CD4-positive, alpha-beta T cell treated with Interleukin-1 beta for 1 hour (primary cell): ENCODE measurements at places on chromosomes 6 and 20.

- DNase-seq = no peak
These were observed 315.1 kb downstream of the UBE3D start for GRCh38 chr6:82750556-82750955.

- no peak for DNase-seq
These were observed 463.0 kb downstream of the CDKAL1 start for GRCh38 chr6:20997143-20997769.

DNA sequence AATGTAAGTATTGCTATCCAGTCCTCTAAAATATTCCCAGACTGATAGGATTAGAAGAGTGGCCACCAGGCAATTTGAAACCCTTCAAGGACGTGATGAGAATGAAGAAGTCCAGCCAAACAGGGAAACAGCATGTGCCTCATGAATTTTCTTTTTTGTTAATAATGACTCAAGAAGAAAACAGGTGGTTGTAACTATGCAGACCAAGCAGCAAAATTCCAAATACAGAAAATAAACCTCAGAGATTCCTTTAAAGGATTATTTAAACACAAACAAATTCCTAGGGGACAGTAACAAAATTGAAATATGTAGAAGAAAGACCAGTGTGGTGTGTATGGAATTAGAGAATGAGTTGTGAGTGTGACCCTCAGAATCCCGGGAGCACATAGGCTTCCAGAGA, 239.2 kb downstream of the KCNQ5 start:
- DNase-seq = no peak

GRCh38 chr6:139395891-139396301, 21.4 kb upstream of the CITED2 start:
- no peak for DNase-seq

DNA sequence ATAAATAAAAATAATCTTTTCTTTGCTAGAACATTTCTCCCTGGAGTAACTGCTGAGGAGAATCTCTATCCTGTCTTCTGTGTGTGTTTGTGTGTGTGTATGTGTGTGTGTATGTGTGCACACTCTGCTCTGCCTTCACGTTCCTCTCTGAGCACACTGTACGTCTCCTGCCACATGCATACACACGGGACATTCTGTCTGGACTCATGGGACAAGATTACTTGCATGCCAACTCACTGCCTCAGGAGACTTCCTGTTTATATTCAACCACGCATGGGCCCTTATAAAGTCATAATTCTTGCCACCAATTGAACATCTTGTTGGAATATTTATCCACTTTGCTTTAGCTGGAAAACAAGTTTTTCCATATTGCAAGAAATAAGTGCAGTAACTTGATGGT, 930.6 kb downstream of the KIF16B start:
- no peak for DNase-seq

DNA sequence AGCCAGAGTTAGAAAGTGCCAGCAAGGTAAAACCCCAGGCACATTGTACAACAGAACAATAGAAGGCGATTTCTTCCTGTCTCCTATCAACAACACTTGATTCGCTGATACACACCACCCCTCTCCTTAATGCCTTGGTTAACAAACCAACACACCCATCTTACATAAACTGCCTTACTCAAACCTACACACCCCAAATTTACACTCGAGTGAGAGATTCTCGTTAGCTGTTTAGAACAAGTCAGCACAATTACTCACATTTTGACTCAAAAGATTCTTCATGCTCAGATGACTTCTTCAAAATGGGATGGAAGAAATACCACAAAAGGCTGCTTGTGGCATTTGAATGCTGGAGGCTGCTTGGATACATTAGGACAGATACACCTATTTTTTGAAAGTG, 80.0 kb upstream of the FOXQ1 start:
- DNase-seq = no peak

DNA sequence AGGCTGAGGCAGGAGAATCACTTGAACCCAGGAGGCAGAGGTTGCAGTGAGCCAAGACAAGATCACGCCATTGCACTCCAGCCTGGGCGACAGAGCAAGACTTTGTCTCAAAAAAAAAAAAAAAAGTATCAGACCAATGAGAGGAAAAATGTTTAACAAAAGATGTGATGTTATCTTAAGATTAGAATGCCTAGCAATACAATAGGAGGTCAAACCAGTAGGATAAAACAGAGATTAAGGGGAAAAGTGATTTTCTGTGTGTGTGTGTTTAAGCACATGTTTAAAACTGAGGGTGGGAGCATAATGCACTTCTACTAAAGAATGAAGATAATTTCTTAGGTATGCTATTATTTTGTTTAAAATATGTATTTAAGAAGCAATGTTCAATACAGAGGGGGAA, 17.9 kb downstream of the COL19A1 start:
- DNase-seq = no peak

DNA sequence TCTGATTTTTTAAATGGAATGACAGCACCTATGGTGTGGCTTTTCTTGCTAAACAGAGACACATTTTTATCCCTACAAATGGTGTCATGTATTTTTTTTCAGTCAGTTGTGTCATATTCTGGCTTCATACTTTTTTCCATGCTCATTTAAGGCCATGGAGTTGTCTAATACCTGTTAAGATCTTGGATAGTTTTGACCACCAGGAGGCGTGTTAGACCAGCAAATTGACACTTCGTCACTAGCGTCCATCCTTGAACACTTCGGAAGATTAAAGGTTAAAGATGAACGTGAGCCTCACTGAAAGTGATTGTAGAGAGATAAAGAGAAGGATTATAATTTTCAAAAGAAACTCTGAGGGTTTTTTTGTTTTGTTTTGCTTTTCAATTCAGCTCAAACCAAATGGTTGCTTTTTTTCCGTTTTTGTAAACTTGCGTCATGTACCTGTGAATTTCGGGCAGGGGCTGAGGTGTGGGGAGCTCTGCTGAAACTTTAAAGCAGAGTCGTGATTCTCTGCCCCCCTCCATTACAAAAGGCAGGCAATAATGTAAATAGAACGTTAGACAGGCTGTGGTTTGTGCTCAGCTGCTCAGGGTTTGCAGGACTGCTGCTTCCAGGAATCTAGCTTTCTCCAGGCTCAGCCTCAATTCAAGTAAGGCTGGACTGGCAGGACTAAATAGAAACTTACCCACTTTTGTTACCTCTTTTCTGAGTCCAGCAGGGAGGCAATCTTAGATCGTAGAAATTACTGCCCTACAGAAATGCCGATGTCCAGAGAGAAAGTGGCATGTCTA, 245.1 kb downstream of the FOXA2 start:
- peak; percentile 14 for DNase-seq

DNA sequence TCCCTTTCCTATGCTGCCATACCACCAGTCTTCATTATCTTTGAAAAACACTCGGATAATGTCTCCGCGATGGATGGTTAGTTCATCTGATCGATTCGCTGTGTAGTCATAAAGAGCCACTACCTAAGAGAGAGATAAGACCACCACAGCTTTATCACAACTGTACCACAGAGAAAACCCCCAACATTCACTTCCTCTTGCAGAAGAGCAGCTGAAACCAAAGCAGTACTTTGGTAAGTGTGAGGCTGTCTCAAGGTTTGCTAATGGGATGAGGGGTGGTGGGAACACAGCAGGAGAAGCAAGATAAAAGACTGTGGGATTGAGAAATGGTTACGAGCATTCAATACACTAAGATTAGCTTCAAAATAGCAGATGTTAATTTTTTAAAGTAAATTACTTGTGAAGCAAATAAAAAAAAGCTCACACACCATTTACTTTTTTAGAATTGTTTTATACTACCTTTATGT, 142.1 kb downstream of the MYB start:
- DNase-seq = no peak

DNA sequence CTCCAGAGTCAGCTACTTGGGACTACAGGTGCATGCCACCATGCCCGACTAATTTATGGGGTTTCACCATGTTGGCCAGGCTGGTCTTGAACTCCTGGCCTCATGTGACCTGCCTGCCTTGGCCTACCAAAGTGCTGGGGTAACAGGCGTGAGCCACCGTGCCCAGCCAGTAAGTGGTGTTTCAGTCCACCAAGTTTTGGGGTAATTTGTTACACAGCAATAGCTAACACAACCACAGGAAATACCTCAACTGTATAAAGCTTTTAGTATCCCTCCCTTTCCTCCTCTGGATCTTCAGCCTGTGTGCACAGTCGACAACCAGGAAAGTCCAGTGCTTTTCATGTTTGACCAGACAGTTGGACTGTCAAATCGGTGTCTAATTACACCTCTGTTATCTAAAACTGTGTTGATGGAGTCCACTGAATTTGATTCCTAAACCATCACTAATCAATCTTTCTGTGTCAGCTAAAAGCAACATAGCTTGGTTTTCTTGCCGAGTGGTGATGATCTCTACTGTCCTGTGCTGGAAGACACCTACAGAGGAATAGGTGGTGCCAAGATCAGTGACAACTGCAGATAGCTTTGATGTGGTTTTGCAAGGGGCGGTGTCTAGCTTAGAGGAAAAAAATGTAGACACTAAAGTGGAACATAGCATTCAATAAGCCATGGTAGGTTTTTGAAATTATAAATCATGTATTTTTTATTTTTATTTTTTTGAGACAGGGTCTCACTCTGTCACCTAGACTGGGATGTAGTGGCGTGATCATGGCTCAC, 22.2 kb upstream of the ZBTB2 start:
- DNase-seq = peak; percentile 66

DNA sequence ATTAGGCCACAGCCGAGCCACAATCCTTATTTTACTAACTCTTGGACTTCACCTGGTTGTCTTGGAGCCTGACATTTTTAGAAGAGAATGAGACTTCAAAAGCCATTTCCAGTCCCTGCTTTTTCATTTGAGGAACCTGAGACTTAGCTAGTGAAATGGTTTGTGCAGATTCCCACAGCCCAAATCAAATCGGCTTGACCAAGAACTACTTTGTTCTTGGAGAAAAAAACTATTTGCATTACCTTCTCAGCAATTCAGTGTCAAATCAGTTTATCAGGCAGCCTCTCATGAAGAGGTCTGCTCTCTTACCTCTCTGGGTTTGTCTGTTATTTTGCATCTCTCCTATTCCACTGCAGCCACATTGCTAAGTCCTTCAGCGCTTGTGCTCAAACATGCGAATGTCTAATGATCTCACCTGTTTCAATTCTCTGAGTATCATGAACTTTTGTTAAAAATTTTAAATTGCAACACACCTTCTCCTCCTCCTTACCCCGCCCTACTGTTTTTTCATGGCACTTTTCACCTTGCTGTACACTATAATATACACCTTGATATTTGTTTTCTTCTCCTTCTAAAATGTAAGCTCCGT, 573 bp upstream of the IFNGR1 start:
- DNase-seq = no peak

DNA sequence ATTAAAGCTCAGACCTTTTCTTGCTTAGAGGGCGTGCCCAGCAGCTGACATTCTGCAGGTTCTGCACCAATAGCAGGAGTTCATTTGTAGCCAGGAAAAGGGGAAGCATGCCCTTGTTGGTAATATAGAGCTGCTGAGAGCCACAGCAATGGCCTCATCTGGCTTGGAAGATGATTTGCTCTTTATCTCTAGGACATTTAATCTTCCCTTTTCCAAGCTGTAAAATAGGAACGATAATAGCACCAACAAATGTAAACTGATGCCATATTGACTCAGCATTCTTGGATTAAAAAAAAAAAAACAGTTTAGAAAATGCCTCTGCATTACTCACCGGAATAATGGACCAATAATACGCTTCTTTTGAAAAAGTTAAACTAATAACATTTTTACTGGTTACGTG, 93.4 kb upstream of the SLC2A12 start:
- no peak for DNase-seq

GRCh38 chr20:1005452-1006027, 3.4 kb upstream of the RSPO4 start:
- peak; percentile 15 for DNase-seq

DNA sequence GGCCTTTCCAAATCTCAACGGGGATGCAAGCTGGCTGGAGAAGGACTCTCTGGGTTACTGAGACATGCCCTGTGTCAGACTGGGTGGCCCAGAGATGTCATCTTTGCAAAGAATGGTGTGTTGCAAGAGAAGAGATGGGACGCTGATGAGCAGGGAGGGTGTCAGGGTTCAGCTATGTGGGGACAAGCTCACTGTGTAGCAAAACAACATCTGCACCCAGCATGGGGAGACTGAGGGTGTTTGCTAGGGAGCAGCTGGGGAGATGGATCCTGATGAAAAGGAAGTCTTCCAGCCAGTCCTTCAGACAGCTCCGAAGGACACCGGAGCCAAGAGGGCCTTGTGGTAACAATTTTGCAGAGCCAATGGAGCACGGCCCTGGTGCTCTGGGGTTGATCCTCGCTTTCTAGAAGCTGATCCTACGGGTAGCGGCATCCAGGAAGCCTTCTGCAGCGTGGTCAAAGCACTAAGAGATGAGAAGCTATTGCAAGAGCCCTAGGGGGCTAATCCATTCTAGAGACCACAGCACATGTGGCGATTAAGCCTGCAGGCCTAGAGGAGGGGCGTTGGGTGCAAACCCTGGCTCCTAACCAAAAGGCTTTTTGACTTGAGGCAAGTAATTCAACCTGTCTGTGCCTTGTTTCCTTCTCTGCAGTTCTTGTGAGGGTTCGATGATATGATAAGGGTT, 39.9 kb downstream of the EDN3 start:
- DNase-seq = no peak

DNA sequence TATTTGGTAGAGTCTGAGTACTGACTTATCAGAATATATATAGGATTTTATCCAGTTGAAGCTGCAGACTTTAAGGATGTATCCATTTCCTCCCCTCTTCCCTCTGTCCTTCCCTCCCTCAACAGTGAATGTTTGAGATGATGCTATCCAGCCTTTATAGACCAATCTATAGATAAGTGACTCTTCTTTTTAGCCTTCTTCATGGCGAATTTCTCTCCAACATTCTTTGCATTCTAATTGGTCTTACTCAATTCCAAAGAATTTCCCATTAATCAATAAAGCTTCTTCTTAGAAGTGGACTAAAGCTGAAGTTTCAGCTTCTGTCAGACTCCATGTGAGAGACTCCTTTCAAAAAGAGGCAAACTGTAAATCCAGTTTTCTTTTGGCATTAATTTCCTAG, 99.3 kb downstream of the AIG1 start:
- DNase-seq = no peak

GRCh38 chr6:5514353-5514752, 253.0 kb downstream of the FARS2 start:
- DNase-seq = no peak

DNA sequence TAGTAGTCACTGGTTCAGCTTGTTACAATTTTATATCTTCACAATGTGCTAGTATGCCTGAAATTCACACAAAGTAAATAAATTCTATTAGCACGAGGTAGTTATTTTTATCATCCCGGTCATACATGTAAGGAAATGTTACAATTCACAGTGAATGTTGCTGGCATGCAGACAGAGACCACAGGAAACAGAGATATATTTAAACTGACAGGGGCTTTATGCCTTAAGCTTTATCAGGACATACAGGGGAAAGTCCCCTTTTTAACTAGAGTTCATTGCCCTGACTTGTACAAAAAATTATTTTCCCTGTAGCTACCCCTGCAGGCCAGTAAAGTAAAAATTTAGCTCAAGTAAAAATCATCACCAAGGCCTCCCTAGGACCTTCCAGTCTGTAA, 712.0 kb upstream of the NRSN1 start:
- DNase-seq = no peak
